ENCODE measurements at places on chromosomes 5 and 9. TPM values are rescaled to one million over a fixed set of nuclear protein-coding genes. Genes with fewer than 3 reads are reported as not detected.
A peak's percentile ranks its signal among the peaks of the same experiment; 100 is the strongest.

Gene PCDHGC4
- 2.4 TPM for total RNA-seq

Gene NIM1K
- total RNA-seq = 0.14 TPM

Gene OLFML2A
- total RNA-seq = 27.3 TPM

DNA sequence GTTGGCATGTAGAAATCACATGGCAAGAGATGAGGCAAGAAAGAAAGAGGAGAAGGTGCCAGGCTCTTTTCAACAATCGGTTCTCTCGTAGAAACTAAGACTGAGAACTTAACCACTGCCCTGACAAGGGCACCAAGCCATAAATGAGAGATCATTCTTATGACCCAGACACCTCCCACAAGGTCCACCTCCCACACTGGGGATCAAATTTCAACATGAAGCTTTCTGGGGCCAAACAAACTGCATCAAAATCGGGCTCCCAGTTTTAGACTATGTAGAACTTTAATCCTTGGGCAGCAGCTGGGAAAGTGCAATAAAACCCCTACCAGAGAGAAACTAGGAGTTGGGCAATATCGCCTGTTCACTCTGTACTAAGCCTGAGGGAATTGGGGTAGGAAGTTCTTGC, 150.2 kb upstream of the CCDC152 start:
- no peak for DNase-seq

- DNase-seq = no peak
Observed at GRCh38 chr5:128470663-128471062, 67.4 kb downstream of the FBN2 start.

Gene DMRTA1
- total RNA-seq = 1.0 TPM

DNA sequence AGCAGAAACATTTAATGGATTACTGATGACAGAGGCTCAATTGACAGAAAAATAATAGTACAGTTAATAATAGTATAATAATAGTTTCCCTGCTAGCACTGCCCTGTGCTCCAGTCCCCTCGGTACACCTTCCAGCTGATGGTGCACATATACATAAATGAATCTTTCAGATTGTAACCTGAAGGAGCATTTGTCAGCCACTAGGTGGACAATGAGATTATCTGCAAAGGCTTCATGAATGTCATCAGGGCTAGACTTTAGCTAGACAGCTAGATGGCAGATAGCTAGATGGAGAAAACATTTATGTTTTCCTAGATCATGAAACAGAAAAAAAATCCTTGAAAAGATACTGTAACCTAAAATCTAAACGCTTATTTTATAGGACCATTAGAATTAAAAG, 304.4 kb upstream of the SMC2 start:
- no peak for DNase-seq

- DNase-seq = no peak
Observed at GRCh38 chr5:147968855-147969254, 62.5 kb upstream of the C5orf46 start.

DNA sequence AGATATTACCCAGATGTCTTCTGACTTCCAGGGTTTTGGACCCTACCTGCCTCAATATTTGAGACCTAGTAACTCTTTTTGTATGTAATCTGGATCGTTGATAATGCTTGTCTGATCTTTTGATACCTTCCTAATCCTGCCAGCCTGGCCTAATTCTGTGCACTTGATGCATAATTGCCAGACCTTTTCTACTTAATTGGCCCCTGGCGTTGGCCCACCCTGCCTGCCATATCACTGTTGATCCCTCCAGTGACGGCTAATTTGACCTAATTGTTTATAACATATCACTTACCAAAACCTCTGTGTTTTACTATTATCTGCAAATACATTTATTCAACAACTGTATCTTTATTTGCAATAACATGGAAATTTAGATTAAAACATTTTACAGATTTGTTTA, 49.0 kb downstream of the SLC44A1 start:
- DNase-seq = no peak

DNA sequence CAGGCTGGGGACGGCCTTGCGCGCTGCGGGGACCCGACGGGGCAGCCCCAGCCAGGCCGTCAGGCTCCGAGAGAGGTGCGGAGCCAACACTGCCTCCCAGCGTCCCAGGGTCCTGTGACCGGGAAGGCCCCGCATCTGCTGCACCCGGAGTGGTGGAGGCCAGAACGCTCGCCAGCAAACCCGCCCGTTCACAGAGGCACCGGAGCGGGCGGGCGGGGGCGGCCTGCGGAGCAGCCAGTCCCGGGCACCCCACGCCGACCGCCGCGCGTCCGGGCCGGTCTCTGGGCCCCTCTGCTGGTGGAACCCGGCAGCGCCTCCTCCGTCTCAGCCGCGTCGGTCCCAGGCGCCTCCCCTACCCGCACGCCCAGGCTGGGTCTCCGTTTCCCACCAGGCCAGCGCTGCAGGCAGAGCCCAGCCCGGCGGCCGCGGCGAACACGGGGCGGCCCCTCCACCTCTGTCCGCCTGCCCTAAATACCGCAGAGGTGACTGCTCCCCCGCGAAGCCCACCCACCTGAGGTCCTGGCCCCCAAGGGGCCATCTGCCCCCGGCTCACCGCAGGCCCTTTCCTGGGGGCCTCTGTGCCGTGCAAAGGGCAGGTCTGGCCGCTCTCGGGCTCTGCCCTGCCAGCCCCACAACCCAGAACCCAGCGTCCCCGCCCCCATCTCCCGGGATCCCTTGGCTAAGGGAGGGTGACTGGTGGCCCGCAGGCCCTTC, 15.9 kb downstream of the EXD3 start:
- DNase-seq = peak; percentile 80

- no peak for DNase-seq
Observed at GRCh38 chr5:160616712-160617497, 195.2 kb downstream of the PTTG1 start.

DNA sequence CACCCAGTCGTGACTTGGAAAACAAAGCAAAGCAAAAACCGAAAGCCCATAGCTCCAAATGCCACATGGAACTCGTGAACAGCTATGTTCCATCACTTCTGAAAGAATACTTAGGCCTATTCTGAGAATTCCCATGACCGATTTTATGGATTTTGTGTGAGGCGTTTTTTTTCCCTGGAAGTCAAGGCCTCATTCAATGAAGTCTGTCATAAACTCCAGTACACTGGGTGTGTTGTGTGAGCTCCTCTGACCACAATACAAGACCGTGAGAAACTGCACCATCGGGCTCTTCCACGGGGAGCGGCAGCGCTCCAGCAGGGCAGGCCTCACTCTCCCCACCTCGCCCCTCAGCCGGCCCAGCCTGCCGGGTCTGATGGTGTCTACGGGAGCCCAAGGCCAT, 209.5 kb downstream of the FANCC start:
- no peak for DNase-seq

DNA sequence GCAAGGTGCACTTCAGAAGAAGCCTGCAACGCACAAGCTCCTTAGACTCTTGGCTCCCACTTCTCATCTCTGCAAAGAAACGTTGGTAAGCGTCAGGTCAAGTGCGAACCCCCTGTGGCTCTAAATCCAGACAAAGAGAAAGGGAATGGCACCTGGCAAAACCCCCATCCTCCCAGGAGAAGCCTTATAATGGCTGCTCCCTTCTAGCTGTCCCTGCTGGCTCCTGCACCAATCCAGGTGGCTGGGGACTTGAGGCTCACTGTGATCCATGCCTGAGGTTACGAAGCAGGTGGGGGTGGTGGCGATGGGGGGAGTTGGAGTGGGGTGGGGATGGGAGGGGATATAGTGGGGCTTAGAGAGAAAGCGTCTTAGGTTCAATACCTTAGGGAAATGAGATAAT, 272.8 kb downstream of the DENND1A start:
- DNase-seq = no peak

- no peak for DNase-seq
Observed at GRCh38 chr9:132114102-132114707, 34.5 kb upstream of the MED27 start.

GRCh38 chr5:61600945-61601511, 269.0 kb downstream of the ZSWIM6 start:
- no peak for DNase-seq

DNA sequence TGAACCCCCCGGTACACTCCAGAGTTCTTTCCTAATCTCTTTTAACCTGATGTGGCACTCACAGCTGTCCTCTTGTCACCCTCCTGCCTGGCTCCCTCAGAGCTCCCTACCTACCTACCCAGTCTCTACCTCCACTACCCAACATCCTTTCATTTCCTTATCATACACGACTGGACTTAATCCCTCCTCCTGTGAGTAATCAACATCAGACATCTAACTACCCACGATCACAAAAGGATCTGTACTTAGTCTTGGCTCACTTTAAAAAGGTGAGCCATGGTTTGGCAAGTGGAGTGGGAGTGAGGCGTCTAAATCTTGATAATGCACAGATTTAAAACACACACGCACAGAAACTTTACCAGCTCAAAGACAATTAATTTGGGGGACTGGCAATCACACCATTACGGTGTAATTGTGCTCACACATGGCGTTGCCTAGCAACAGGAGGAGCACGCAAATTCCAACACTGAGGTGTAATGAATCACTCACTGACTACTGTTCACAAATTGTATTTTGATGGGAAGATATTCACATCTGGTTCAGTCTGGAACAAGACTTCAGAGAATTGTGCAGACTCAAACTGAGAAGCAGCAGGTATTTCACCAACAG, 235.9 kb downstream of the EPB41L4A start:
- DNase-seq = no peak

DNA sequence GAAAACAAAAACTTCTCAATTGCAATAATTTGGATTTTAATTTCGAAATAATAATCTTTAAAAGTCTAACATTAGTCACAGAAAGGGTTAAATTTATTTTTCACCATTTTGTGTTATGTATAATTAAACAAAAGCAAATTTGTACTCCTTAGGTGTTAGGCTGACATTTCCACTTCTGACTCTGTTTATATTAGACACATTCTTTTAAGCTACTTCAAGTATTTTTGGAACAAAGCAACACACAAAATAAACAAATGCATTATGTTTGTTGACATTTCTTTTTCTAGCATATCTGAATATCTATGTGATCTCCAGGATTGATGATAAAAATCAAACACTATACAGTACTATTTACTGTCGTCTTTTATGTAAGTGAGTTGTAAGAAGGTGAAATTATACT, 44.3 kb upstream of the NIPBL start:
- DNase-seq = no peak

DNA sequence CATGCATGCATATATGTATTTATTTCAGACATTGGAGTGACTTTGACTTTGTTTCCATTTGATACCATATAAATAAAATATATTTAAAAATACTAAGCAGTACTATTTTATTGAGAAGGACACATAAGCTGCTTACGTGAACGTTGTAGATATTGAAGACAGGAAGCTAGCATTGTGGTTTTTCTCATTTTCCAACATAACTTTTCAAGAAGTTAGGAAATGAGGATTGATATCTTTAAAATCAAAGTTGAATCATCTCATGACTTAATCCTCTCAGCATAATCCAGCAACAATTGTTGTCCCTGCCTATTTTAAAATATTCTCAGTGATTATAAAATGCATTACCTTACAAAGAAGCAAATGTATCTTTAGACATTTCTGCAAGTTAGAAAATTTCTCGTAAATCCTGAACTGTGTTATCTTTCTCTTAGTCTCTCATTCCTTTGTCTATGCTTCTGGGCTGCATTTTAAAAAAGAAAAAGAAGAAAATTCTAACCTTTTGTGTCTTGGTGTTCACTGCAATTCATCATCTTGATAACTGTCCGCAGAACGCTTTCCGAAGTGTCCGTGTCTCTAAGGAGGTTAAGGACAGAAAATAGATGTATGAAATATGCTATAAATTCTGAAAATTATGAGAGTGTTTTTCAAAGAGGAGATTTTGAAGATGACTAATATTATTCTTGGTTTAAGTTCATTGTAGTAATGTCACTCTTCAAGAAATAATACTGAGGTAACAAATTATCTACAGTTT, 1089.9 kb upstream of the CDH6 start:
- no peak for DNase-seq

Gene OLFM1
- 17.9 TPM for total RNA-seq

Gene GPSM1
- total RNA-seq = 48.6 TPM

DNA sequence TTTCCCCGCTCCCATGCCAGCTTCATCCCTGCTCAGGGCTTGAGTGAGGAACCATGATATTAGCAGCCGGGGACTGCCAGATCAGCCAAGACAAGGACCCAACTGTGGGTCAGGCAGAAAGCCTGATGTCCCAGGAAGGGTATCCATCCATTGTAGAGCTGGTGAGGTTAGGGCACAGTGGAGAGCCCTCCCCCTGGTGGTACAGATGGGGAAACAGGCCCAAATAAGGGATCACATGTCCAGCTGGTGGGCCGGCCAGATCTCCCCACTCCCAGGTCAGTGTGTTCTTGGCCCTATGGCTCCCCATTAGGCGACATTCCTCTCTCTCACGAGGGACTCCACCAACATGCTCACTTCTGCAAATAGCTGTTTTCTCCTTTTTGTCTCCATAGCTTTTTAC, 9.0 kb downstream of the CDX1 start:
- DNase-seq = no peak

Gene RLN2
- total RNA-seq = not detected

DNA sequence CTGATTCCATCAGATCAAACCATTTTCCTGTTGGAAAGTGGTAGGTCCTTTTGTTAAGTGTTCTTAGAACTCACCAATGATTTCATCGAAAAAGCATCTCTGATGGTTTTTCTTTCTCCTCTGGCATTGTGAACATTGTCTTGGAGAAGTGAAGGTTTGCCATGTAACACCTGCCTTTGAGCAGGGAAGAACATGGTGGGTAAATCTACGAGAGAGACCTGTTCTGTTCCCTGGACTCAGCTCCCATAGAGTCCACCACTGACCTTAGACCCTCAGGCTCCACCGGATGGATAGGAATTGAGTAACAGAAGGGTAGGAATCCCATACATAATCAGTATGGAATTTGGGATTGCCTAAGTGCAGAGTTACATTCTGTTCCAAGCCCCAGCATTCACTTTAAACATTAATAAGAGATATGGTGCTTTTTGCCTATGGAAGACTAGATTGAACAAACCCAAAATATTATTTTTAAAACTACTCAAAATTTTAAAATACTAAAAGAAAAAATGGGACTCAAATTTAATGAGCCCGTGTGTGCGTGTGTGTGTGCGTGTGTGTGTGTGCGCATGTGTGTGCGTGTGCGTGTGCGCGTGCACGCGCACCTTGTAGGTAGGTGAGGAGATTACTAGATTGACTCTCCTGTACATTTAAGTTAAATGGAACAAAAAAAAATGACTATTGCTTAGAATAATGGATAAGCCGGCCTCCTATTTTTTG, 92.0 kb downstream of the C9orf152 start:
- DNase-seq = no peak

DNA sequence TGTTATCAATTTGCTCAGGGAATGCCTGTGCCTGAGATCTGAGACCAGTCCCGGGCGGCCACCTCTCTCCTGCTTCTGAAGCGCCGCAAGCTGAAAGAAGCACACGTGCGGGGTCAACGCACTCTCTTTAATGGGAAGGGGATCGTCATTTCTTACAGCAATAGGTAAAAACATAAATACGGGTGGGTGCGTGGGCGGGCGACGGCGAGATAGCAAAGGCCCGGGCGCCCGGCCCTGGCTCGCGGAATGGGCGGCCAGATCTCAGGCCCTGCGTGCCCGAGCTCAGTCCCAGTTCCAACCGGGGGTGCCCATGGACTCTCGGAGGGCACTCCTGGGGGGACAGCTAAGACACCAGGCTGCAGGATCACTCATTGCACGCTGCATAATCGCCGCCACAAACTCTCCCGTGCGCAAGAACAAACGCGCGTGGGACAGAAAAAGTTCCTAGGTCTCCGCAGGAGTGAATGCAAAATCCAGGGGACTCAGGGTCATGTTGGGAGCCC, 3.0 kb downstream of the NKX2-5 start:
- DNase-seq = no peak
